Activated CD8-positive, alpha-beta memory T cell treated with anti-CD3 and anti-CD28 coated beads for 4 hours (primary cell): ENCODE measurements at places on chromosomes 5 and 9.

DNA sequence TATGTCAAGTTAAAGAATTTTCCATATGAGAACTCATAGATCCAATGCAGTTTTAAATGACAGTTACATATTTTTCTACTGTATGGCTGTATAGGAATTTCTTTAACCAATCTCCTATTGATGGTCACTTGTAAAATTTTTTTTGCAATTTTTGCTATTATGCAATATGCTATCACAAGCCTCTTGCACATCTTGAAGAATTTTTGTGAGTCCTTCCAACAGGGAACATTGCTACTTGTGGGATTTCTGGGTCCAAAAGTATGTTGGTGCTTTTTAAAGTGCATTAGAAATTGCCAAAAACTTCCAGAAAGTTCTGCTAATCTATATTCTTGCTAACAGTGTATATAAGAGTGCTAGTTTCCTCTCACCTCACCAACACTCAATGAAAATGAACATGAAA is 65.1 kb downstream of the NPR3 start:
- no peak for DNase-seq

DNA sequence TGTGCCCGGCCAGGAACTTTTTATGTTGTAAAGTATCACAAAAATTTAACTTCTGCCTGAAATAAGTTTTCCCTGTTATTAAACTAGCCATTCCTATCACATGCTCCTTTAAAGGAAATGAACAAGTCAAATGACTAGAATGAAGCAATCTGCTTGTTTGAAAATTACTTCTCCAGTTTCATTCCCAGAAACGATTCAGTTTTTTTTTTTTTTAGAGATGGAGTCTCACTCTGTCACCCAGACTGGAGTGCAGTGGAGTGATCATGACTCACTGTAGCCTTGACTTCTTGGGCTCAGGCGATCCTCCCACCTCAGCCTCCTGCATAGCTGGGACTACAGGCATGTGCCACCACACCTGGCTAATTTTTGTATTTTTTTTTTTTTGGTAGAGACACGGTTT is 13.3 kb upstream of the GNG10 start:
- DNase-seq, result no peak

GRCh38 chr5:105350486-105351140 is 1788.0 kb upstream of the NUDT12 start:
- DNase-seq, result no peak

DNA sequence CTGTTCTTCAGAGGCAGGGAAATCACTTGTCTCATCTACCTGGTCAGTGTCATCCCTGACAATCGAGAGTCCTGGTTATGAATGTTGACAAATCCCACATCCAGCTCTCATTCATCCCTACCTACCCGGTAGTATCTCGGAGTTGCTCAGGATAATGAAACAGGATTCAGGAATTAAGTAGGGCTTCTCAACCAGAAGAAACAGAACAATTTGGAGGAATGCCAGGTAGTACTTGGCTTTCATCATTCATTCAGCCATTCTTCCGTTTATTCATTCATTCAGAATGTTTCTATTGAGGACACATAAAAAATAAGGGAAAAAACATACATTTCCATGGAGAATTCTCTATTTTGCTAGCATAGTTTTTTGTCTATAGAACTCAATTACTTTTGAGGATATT is 195.0 kb downstream of the ARHGEF28 start:
- DNase-seq, result no peak

DNA sequence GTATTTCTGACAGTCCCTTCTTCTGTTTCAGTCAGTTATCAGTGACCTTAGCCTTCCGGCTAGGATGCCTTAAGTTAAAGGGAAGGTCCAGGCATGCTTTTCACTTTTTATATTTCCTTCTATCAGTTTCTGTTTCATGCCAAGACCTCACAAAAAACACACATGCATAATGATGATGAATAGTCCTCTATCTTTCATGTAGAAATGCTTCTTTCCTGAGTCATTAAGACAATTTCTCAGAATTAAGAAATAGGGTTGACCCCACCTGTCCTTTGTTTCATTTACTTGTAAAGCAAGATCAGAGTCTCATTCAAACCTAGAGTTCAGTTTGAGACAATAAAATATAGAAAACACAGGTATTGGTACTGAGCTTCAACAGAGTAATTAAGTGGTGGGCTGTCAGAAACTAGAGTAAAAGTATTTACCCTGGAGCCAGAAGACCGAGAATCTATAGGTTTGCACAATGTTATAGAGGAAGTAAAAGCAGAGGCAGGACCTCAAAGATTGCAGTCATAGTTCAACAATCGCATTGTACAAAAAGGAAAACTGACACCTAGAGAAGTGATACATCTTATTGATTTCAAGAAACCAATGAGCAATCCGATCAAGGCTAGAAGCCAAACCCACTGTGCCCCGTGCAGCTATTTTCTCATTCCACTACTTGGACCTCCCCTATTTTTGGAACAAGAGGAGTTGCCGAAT is 118.7 kb upstream of the PUM3 start:
- no peak for DNase-seq

DNA sequence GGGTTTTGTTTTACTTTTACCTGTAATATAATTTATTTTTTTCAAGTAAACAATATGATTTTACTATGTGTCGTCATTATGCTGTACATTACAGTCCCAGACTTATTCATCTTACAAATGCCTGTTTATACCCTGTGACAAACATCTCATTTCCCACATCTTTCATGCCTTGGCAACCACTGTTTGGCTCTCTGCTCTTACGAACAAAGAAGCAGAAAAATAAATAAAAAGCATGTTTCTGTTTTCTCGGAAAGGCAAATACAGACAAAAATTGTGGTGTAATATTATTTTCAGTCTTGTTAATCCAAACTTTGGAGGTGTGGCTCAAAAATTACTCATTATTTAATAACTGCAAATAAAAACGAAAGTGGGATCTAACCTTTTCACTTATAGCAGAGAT is 393.0 kb downstream of the CDH12 start:
- DNase-seq, result no peak

GRCh38 chr5:151240924-151241635 is 11.9 kb upstream of the GM2A start:
- DNase-seq, result no peak

DNA sequence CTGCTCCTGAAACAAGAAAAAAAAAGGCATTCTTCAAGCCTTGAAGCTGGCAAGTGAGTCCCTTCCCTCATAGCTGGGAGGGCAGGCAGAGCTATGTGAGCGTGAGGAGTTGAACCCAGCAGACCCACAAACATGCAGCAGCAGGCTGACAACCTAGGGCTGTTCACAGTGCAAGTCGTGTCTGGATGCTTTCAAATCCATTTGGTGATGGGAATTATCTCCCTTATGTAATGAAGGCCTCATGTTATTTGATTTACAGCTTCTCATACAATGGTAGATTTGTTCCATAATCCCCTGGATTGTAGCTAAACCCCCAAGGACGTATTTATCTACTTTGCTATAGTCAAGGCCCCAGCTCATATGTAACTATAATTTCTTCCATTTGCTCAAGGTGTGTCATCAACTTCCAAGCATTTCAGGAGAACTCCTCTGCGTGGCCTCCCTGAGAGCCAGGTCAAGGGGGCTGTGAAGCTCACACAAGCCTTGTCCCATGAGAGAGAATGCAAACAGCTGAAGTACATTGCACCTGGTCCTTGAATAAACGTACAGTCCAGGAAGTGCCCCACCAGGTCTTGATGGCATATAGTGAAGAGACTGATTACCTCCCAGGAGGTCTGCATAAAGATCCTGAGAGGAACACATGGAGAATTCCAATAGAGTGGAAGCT is 124.8 kb upstream of the SLC1A3 start:
- no peak for DNase-seq

- DNase-seq, result no peak
Measured at GRCh38 chr5:77305956-77306355, 95.5 kb downstream of the PDE8B start.
